ENCODE measurements at places on chromosomes 3 and 15. TPM values are rescaled to one million over a fixed set of nuclear protein-coding genes. Genes with fewer than 3 reads are reported as not detected.
A peak's percentile ranks its signal among the peaks of the same experiment; 100 is the strongest.

DNA sequence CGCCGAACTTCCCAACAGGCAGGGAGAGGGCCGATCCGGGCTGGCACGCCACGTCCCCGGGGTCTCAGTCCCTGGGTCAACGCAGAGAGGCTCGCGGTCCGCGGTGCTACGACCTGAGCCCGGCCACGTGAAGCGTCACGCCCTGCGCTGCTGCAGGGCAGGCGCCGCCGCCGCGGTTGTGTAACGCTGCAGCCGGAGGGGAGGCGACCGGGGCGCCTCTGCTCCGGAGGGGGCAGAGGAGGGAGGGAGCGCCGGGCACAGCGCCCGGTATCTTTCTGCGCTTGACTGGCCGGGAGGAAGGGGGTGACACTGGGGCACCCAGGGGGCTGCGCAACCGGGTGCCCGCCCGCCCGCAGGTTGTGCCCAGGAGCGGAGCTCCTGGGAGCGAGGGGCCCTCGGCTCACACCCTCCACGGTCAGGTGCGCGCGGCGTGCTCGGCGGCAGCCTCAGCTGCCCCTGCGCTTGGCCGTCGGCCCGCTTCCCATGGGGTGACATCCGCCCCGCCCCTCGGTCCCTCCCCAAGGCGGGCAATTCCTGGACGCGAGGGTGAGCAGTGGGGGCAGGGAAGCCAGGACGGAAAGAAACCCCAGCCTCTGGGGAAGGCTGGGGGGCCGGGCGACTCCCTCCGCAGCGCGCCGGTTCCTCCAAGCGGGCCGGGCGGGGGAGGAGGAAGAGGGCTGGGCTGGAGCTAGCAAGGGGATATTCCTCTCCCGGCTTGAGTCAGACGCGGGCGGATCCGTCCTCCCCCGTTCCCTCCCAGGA, 852 bp upstream of the BHLHE40 start:
- H3K36me3 ChIP-seq, result peaks cover 25% of the 10 kb centered on the region
- H3K4me3 ChIP-seq, result peak overlapping the region; percentile 50
- DNase-seq, result peak; percentile 100

DNA sequence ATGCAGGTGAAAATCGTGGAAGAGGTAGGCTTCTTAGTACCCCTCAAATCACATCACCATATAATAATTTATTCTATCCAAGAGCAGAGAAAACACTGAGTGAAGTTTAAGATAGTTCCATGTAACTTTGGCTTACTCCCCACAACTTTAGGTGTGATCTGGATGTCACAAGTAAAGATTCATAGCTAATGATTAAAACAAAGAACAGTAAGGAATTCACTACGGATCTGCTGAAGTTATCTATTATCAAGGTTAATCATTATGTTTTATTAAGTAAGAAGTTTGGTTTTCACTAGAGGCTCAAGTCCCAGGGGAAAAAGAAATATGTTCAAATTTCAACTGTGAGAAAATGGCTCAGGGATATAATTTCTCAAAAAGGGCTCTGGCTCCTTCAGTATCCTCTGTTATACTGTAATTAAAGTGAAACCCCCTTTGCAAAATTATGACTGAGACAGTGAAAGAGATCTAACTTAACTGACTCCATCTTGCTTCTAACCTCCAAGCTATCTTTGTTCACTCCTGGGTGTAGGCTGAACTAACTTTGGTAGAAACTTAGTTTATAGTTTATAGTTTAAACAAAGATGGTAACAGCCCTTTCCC, 17.1 kb downstream of the CD80 start:
- no peak for DNase-seq
- no peak overlapping the region for H3K27ac ChIP-seq
- H3K27me3 ChIP-seq, result no peaks in the 10 kb centered on the region

DNA sequence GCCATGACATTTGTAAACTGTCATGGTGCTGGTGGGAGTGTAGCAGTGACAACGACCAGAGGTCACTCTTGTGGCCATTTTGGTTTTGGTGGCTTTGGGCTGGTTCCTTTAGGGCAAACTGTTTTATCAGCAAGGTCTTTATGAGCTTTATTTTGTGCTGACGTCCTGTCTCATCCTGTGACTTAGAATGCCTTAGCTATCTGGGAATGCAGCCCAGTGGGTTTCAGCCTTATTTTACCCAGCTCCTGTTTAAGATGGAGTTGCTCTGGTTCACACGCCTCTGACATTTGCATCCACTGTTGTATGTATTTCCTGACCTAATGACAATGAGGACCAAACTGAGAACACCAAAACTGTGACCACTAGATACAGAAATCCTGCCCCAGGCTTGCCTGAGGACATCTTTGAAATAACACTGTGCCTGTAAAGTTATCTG, 37.6 kb downstream of the RAB8B start:
- H3K27me3 ChIP-seq, result no peaks in the 10 kb centered on the region
- H3K4me1 ChIP-seq, result peaks cover 94% of the 10 kb centered on the region
- no peak overlapping the region for H3K4me3 ChIP-seq
- DNase-seq, result no peak

FGD5 gene
- 25.4 TPM for total RNA-seq

CELSR3 gene
- total RNA-seq, result 0.93 TPM
